ENCODE measurements at places on chromosomes 12 and 14.

GRCh38 chr14:78228702-78229327, 58.6 kb downstream of the NRXN3 start:
- no peak for DNase-seq

DNA sequence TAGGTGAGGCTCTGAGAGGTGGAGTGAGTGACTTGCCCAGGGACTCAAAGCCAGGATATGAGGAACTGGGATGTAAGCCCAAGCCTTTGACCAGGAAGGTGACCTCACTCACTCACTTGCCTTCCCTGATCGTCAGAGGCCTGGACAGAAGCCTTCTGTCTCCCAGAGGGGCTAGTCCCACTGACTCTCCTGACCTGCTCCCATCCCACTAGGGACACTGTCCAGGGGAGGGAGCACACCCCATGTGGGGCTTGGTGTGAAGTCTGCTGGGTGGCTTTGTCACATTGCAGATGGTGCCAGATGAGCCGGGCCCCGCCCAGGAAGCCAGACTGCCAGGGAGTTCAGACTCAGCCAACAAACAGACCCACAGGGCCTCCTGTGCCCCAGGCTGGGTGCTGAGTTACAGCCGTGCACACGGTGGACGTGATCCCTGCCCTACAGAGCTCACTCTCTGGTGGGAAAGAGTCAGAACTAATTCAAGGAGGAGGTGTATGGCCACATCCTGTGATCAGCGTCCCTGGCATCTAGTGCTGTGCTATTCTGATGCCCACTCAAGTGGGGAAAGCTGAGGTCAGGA, 28.3 kb downstream of the MMAB start:
- no peak for DNase-seq

DNA sequence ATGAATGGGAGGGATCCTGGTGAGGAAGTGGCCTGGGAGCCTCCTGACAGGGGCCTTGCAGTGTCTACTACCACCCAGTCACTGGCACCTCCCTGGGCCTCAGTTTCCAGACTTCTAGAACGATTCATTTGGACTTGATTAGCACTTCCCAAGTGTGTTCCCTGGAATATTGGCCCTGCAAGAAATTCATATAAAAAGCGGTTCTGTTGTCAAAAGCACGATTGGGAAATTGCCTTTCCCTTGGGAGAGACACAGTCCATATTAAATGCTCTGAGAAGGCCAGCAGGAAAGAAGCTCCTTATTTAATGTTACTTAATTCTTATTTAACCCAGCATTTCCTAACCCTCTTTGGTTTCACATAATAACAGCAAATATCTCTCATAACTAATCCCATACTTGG, 61.9 kb downstream of the DRAM1 start:
- no peak for DNase-seq

GRCh38 chr12:14938301-14938700, at the start of gene ERP27:
Gene ERP27 (minus strand): TSS chr12:14938537. CDS start chr12:14938508, 29 bp downstream.
- DNase-seq: no peak

GRCh38 chr14:31228533-31228932, 20.9 kb upstream of the HECTD1 start:
- no peak for DNase-seq

GRCh38 chr14:74541225-74541624, 47.7 kb downstream of the ISCA2 start:
- DNase-seq: no peak
